ENCODE measurements at places on chromosomes 12 and 14.
A peak's percentile ranks its signal among the peaks of the same experiment; 100 is the strongest.

DNA sequence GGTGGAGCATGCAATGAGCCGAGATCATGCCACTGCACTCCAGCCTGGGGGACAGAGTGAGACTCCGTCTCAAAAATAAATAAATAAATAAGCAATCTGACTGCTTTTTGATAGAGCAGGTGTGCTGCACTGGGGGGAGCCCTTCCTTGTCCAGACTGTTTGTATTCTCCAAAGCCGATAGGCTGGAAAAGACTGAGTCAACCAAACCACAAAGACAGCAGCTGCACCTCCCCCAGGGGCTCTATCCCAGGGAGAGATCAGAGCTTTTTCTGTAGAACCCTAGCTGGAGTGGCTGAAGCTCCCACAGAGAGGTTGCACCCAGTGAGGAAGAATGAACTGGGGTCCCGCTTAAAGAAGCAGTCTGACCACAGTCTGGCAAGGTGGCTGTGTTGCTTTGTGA lies 45.8 kb upstream of the LALBA start:
- peak; percentile 22 for DNase-seq

DNA sequence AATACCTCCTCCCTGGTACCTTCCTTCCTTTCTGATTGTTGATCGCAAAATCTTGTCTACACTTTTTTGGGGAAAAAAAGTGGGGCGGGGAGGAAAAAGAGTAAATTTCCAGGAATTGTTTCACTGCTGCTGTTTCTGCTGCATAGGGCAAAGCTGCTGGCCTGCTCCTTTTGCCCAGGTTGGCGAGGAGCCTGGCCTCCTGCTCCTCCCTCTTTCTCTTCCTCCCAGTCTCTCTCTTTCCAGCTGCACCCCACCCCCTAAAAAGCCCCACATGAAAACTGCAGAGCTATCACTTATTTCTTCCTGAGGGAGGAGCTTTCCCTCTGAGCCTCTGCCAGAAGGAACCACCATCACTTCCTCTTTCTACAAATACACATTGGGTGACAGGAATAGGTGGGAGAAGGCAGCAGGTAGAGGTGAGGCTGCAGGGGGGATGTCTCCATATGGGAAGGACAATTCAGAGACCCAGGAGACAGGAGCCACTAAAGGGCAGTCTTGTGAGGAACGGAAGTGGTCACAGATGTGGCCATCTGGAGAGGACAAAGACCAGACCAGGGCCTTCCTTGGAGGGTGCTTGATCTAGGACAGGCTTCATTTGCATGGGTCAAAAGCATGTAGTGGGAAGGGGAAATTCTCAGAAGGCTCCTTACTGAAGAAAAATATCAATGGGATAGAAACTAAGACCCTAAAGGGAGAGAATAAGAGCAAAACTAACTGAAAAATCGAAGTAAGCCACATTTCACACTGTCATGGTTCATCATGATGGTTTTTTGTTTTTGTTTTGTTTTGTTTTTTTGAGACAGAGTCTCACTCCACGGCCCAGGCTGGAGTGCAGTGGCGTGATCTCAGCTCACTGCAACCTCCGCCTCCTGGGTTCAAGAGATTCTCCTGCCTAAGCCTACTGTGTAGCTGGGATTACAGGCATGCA lies 14.8 kb downstream of the ZBTB39 start:
- DNase-seq: no peak

- no peak for DNase-seq
Observed at GRCh38 chr14:100910888-100911664, 7.6 kb upstream of the RTL1 start.

DNA sequence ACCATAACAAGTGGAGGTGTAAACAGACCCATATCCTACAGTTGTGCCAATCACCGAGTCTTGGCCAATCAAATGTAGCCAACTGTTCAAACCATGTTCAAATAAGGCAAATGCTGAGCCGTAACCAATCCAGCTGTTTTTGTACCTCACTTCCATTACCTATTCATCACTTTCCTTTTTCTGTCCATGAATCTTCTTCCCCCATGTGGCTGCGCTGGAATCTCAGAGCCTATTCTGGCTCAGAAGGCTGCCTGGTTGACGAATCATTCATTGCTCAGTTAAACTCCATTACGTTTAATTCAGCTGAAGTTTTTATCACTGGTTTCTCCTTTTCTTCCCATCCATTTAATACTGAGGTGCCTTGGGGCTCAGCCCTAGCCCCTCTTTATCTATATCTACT lies 71.1 kb downstream of the TBC1D30 start:
- peak; percentile 79 for DNase-seq

- DNase-seq: no peak
Observed at GRCh38 chr12:53186745-53187144, 6.0 kb upstream of the CSAD start.

DNA sequence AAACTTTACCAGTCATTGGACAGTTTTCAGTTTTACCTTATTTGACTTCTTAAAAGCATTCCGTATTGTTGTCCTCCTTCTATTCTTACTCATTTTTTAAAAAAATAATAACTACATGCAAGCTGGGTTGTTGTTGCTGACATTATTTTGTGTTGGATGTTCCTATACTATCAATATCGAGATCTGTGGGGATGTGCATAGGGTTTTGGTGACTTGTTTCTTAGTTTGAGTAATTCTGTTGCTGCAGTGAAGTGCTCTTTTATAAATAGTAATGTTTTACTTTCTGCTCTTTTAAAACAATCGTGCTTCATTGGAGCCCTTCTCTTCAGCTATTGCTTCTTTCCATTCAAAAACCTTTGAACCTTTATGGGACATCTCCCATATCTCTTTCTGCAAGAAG lies 79.4 kb downstream of the METTL25 start:
- no peak for DNase-seq

- no peak for DNase-seq
Observed at GRCh38 chr12:101700299-101700820, 2.9 kb downstream of the CHPT1 start.

DNA sequence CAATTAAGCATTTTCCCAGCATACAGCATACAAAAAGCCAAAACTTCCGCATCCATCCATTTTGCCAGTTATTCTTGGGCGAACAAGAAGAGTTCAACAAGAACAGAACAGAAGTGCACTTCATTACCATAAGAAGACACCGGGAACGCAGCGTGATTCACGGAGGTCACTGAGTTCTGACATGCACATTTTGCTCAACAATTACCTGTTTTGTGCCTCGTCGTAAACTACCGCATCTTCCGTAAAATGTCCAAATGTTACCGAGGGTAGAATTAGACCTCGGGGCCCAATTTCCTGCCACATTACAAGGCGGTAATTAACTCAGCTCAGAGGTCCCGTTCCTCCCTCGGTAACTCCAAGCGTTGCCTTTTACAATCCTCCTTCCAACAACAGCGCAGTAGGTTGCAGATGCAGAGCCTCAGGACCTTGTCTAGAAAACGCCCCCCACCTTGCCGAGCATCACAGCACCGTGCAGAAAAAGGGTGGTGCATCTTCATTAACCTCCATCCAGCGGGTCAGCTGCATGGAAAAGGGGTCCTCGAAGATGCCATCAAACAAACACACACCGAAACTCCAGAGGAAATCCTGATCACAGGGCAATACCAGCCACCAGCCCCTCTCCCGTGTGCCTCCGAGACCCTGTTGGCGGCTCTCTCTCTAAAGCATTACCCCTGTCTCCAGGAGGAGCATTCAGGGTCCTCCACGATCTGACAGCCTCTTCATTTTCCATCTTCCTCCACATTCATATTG lies 125.2 kb downstream of the BCL11B start:
- no peak for DNase-seq

DNA sequence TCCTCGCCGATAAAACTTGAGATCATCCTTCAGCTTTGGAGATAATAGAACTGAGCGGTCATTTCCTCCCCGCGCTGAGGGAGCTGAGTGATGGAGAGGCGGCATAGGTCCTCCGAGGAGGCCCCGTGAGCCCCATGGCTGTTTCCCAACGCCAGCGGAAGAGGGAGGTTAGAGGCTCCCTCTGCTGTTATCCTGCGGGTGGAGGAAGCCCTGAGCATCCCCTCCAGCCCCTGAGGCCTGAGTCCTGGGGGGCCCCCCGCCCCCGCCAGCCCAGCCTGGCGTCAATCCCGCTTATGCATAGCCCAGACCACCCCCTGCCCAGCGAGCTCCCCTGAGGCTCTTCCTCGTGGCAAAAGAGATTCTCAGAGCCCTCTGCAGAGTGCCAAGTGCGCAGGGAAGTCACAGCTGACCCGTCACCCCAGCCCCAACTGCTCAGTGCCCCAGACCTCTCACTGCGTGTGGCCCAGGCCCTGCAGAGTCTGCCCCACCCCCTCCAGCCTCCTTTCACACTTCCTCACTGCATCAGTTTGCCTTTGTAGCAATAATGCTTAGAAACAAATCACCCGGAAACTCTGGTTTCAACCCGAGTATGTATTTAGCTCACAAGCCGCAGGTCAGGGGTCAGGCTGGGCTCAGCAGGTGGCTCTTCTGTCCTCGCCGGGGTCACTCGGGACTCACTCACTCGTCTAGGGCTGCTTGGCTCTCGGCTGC lies 44.7 kb upstream of the GALNT9 start:
- no peak for DNase-seq

GRCh38 chr12:115990241-115990640 lies 287.3 kb downstream of the MED13L start:
- no peak for DNase-seq

- no peak for DNase-seq
Observed at GRCh38 chr14:51039252-51039651, 55.7 kb downstream of the TRIM9 start.

- no peak for DNase-seq
Observed at GRCh38 chr14:36666416-36667206, 5.0 kb downstream of the PAX9 start.

DNA sequence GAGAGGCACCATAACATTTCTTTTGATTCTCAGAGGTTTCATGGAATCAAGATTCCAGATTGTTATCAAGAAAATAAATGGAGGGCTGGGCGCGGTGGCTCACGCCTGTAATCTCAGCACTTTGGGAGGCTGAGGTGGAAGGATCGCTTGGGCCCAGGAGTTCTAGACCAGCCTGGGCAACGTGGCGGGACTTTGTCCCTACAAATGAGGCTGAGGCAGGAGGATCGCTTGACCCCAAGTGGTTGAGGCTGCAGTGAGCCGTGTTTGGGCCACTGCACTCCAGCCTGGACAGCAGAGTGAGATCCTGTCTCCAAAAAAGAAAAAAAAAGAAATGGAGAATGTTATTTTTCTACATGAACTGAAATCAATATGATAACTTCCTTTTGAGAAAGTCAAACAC lies 1.3 kb downstream of the SLC39A9 start:
- no peak for DNase-seq

GRCh38 chr12:125922330-125922729 lies 857.1 kb downstream of the AACS start:
- DNase-seq: no peak

DNA sequence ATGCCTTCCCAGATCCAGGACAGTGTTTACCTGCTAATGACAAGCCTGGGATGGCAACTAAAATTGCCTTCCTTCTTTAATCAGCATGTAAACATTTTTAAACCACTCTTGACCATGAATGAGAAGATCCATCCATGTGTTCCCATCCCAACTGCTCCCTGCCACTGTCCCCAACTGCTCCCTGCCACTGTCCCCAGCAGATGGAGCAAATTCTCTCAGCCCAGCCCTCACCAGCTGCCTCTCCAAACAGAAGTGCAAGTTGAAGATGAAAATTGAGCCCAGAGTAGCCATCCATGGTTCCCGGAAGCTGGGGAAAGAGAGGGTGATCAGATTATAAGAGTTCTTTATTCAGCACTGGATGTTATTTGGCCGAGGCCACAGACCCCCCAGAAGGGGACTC lies 133.1 kb downstream of the SLC15A4 start:
- DNase-seq: no peak

- DNase-seq: no peak
Observed at GRCh38 chr12:15712823-15713660, 76.1 kb downstream of the EPS8 start.

DNA sequence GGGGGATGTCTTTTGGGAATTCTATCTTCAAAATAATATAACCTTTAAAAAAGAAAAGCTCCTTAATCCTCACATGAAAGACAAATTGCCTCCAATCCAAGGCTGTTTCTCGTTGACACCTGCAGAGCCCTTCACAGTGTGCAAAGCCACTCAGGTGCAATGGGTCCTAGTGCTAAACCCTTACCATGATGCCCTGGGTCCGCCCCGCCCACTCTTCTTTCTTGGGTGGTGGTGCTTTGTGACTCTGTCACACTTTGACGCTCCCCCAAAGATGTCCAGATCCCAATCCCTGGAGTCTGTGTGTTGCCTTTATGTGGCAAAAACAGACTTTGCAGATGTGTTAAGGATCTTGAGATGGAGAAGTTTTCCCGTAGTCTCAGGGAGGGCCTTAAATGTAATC lies 29.7 kb downstream of the CLMN start:
- DNase-seq: no peak

DNA sequence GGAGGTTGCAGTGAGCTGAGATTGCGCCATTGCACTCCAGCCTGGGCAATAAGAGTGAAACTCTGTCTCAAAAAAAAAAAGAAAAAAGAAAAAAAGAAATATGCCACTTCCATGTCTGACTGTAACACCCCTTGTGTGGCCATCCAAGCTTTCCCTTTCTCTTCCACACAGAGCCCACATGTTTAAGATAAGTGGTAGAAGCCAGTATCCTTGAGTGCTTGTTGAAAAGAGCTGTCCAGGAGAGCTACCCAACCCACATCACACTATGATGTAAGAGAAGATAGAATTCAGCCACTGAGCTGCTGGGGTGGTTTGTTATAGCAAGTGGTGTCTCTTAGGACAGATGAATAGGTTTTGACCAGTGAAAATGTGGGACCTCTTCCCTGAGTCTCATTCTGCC lies 82.1 kb downstream of the ZNF664 start:
- DNase-seq: no peak

DNA sequence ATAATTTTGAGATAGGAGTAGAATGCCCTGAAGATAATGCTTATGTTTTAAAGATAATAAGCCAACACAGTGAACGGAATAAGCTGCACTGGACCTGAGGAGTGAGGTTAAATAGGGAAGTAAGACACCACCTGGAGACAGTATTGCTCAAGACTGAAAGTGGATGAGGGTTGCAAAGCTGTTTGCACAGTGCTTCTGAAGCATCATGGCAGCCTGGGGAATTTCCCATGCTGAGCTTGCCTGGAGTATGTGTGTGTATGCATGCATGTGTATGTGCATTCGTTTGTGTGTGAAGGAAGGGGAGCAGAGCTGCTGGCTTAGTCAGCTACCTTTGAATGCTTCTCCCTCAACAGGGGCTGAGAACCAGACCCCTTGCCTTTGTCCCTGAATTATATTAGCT lies 35.8 kb downstream of the BHLHE41 start:
- no peak for DNase-seq

- DNase-seq: no peak
Observed at GRCh38 chr12:15646581-15646980, 142.6 kb downstream of the EPS8 start.

GRCh38 chr12:24902511-24903328 lies 46.2 kb downstream of the BCAT1 start:
- DNase-seq: peak; percentile 67

DNA sequence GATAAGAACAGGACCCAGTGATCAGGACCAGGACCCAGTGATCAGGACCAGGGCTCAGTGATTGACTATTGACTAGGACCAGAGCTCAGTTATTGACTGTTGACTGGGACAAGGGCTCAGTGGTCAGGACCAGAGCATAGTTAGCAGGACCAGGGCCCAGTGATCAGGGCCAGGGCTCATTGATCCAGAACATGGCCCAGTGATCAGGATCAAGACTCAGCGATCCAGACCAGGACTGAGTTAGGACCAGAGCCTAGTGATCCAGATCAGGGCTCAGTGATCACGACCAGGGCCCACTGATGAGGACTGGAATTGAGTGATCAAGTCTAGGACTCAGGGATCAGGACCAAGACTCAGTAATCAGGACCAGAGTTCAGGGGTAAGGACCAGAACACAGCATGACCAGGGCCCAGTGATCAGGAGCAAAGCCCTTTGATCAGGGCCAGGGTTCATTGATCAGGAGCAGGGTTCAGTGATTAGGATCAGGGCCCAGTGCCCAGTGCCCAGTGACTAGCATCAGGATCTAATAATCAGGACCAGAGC lies 176.0 kb downstream of the TMEM121 start:
- no peak for DNase-seq
